ENCODE measurements at places on chromosomes 16 and 17. TPM values are rescaled to one million over a fixed set of nuclear protein-coding genes. Genes with fewer than 3 reads are reported as not detected.

DNA sequence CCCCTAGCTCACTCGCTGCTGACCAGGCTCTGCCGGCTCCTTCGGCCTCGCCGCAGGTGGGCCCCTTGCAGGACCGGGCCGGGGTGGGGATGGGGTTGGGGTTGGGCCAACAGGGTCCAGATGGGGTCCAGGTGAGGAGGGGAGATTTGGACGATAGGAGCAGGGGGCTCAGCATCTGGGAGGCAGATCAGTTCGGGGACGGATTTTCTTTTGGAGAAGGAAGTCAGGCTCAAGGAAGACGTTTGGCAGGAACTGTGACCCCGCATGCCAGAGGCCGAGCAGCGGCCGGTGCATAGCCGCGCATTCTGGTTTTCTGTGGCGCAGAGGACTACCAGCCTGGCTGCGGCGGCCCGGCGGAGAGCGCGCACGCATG, 845 bp upstream of the ALDOA start:
- H3K36me3 ChIP-seq, result peaks cover 26% of the 10 kb centered on the region
- H3K4me3 ChIP-seq, result peak overlapping the region; percentile 82
- DNase-seq, result no peak
- H3K27me3 ChIP-seq, result no peaks in the 10 kb centered on the region
- H3K4me1 ChIP-seq, result peaks cover 34% of the 10 kb centered on the region

DNA sequence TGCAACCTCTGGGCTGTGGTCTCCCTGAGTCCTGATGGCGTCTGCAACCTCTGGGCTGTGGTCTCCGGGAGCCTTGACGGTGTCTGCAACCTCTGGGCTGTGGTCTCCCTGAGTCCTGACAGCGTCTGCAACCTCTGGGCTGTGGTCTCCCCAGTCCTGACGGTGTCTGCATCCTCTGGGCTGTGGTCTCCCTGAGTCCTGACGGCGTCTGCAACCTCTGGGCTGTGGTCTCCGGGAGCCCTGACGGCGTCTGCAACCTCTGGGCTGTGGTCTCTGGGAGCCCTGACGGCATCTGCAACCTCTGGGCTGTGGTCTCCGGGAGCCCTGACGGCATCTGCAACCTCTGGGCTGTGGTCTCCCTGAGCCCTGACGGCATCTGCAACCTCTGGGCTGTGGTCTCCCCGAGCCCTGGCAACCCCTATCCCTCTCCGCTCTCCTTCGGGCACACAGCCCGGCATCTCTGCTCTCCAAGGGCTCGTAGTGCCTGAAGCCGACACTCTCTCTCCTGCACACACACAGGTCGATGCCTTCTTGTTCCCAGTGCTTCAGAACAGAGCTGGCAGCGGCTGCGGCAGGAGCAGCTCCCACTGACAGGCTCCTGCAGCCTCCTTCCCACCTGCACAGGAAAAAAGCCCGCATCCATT, 45.6 kb downstream of the METRNL start:
- H3K4me1 ChIP-seq, result peaks cover 16% of the 10 kb centered on the region
- H3K4me3 ChIP-seq, result no peak overlapping the region
- H3K36me3 ChIP-seq, result no peaks in the 10 kb centered on the region

GRCh38 chr17:35740997-35741931, 9.8 kb downstream of the RASL10B start:
- no peak overlapping the region for H3K27ac ChIP-seq
- H3K4me1 ChIP-seq, result no peaks in the 10 kb centered on the region
- no peak for DNase-seq
- H3K4me3 ChIP-seq, result no peak overlapping the region
- H3K36me3 ChIP-seq, result no peaks in the 10 kb centered on the region

GRCh38 chr17:35116845-35117244, 2.8 kb downstream of the RAD51D start:
- no peak overlapping the region for H3K4me3 ChIP-seq
- peaks cover 8% of the 10 kb centered on the region for H3K4me1 ChIP-seq
- no peaks in the 10 kb centered on the region for H3K36me3 ChIP-seq
- no peak for DNase-seq
- H3K27me3 ChIP-seq, result no peaks in the 10 kb centered on the region

DNA sequence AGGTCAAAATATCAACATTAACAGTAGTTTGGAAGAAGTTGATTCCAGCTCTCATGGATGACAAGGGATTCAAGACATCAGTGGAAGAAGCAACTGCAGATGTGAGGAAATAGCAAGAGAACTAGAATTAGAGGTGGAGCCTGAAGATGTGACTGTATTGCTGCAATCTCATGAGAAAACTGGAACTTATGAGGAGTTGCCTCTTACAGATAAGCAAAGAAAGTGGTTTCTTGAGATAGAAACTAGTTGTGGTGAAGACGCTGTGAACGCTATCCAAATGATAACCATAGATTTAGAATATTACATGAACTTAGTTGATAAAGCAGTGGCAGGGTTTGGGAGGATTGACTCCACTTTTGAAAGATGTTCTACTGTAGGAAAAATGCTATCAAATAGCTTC, 67.8 kb downstream of the GOSR1 start:
- H3K4me1 ChIP-seq, result no peaks in the 10 kb centered on the region
- H3K27me3 ChIP-seq, result no peaks in the 10 kb centered on the region
- H3K27ac ChIP-seq, result no peak overlapping the region
- no peak overlapping the region for H3K4me3 ChIP-seq
- no peaks in the 10 kb centered on the region for H3K36me3 ChIP-seq

Gene SSTR5
- polyA plus RNA-seq, result not detected

DNA sequence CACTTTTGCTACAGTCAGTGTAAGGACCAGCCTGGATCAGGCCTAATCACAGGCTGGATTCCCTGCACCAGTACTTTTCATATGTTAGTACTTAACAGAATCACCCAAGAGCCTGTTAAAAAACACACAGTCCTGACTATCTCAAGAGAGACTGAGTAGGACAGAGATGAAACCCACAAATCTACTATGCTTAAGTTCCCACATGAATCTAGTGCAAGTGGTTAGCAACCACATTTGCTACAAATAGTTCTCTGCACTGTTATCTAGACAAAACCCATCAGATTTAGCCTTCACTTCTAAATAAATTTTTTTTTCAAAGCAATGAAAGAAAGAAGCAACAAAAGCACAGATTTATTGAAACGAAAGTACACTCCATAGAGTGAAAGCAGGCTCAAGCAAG, 38.9 kb downstream of the SSH2 start:
- H3K27me3 ChIP-seq, result no peaks in the 10 kb centered on the region
- DNase-seq, result no peak
- H3K27ac ChIP-seq, result no peak overlapping the region
- H3K4me1 ChIP-seq, result no peaks in the 10 kb centered on the region
- no peak overlapping the region for H3K4me3 ChIP-seq

Gene RAC3
- 1.8 TPM for polyA plus RNA-seq

- H3K27ac ChIP-seq, result no peak overlapping the region
- peaks cover 37% of the 10 kb centered on the region for H3K27me3 ChIP-seq
- DNase-seq, result no peak
Measured at GRCh38 chr16:53370827-53371226, 63.4 kb upstream of the RBL2 start.

Gene SALL1
- 1.8 TPM for polyA plus RNA-seq

Gene RASL10B
- polyA plus RNA-seq, result 0.08 TPM

GRCh38 chr17:46143827-46144236, 49.4 kb downstream of the KANSL1 start:
- H3K4me1 ChIP-seq, result peaks cover 8% of the 10 kb centered on the region
- no peak overlapping the region for H3K4me3 ChIP-seq
- DNase-seq, result no peak
- 0 out of 2 replicates have a peak, but pooled peaks cover 6% of the 10 kb centered on the region for H3K36me3 ChIP-seq
- H3K27ac ChIP-seq, result no peak overlapping the region

GRCh38 chr16:86294535-86295196, 215.7 kb upstream of the FOXF1 start:
- no peaks in the 10 kb centered on the region for H3K36me3 ChIP-seq
- DNase-seq, result no peak
- H3K4me1 ChIP-seq, result peaks cover 7% of the 10 kb centered on the region
- H3K4me3 ChIP-seq, result no peak overlapping the region

DNA sequence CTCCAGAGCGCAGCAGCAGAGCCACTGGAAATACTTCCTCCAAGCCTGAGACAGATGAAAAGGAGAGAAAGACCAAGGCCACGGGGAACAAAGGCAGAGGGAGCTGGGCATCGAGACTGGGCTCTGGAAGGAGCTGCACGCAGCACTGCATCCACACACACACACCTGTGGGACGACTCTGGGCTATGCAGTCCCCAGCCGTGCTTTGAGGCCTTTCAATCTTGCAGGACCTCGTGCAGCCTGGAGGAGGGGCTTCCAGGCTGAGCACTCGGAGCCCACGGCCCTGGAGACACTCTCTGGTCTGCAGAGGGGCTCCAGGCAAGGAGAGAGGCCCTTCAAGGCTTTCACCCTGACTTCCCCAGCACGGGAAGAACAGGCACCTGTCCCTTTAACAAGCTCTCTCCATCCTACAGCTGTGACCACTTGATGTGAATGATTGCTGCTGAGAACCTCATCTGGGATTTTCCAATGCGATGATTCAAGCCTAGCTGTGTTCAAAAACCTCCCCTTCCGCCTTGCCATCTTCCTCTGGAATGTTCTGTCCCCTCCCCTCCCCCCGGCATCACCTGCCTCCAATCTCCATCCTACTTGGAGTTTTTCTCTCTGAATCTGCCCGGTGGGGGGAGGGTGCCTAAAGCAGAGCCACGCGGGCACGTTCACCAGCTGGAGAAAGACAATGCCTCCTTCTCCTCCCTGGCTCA, 37.5 kb downstream of the RBFOX3 start:
- H3K27ac ChIP-seq, result no peak overlapping the region
- DNase-seq, result no peak
- H3K36me3 ChIP-seq, result no peaks in the 10 kb centered on the region
- H3K4me1 ChIP-seq, result no peaks in the 10 kb centered on the region
- H3K4me3 ChIP-seq, result no peak overlapping the region

GRCh38 chr16:80006241-80007215, 406.0 kb upstream of the MAF start:
- H3K27me3 ChIP-seq, result no peaks in the 10 kb centered on the region
- no peak overlapping the region for H3K27ac ChIP-seq
- DNase-seq, result peak; percentile 70
- H3K36me3 ChIP-seq, result no peaks in the 10 kb centered on the region

DNA sequence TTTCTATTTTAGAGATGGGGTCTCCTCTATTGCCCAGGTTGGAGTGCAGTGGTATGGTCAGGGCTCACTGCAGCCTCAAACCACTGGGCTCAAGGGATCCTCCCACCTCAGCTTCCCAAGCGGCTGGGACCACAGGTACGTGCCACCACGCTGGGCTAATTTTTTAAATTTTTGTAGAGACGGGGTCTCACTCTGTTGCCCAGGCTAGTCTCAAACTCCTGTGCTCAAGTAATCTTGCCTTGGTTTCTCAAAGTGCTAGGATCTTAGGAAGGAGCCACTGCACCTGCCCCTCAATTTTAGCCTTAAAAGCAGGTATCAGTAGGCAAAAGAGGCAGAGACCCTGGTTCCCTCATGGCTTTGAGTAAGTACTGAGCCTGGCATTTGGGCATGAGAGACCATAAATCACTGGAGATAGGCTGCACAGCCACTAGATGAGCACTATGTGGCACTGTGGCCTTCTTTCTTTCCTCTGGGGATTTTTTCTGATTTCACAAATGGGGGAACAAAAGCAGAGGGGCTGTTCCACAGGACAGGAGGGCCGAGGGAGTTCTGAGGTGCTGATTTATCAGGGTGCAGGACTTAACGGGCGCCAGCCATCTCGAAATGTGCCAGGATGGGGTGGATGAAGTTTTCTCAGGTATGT, 82.2 kb downstream of the PLXDC1 start:
- peaks cover 8% of the 10 kb centered on the region for H3K27me3 ChIP-seq
- no peaks in the 10 kb centered on the region for H3K36me3 ChIP-seq
- H3K4me1 ChIP-seq, result peaks cover 8% of the 10 kb centered on the region
- DNase-seq, result peak; percentile 74

DNA sequence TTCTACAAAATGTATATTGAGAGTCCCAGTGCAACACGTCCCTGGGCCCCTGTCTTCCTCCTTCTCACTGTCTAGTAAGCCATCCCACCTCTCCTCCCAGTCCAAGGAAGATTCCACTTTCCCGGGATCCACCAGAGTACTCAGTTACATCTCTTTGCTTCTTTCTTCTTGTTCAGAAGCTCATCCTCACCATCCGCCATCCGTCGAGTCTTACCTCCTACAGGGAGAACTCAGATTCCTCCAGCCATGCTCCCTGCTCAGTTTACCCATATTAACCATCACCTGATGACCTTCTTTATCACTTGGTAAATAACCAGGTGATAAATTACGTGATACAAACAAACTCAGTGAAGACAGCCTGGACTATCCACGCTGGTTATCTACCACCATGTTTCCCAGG, 57.1 kb downstream of the CYTH1 start:
- no peaks in the 10 kb centered on the region for H3K27me3 ChIP-seq
- H3K36me3 ChIP-seq, result no peaks in the 10 kb centered on the region
- H3K4me3 ChIP-seq, result no peak overlapping the region

DNA sequence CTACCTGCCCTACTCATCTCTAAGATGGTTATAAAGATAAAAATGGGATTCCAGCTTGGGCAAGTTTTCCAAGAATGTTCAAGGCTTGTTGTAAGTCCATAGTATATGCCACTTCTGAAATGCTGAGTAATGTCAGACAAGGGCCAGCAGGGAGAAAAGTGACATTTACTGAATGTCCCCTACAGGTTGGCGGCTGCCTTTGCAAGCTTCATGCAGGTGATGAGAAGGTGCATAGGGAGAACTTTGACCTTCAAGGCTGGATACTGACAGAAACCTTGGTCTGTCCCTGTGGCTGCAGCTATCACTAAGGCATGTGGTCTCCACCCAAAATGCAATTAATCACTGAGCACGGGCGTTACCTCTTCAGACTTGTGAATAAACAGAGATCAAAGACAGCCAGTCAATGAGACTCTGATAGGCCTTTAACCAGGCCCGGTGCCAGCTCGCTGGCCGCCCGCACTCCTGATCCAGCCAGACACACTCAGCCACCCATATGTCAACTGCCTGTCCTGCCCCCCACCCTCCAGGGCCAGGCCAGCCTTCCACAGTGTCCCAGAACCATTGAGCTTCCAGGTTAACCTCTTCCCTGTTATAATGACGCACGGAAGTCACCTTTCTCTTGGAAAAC, 26.8 kb upstream of the AXIN2 start:
- DNase-seq, result no peak
- no peaks in the 10 kb centered on the region for H3K36me3 ChIP-seq
- no peak overlapping the region for H3K27ac ChIP-seq
- no peaks in the 10 kb centered on the region for H3K4me1 ChIP-seq

DNA sequence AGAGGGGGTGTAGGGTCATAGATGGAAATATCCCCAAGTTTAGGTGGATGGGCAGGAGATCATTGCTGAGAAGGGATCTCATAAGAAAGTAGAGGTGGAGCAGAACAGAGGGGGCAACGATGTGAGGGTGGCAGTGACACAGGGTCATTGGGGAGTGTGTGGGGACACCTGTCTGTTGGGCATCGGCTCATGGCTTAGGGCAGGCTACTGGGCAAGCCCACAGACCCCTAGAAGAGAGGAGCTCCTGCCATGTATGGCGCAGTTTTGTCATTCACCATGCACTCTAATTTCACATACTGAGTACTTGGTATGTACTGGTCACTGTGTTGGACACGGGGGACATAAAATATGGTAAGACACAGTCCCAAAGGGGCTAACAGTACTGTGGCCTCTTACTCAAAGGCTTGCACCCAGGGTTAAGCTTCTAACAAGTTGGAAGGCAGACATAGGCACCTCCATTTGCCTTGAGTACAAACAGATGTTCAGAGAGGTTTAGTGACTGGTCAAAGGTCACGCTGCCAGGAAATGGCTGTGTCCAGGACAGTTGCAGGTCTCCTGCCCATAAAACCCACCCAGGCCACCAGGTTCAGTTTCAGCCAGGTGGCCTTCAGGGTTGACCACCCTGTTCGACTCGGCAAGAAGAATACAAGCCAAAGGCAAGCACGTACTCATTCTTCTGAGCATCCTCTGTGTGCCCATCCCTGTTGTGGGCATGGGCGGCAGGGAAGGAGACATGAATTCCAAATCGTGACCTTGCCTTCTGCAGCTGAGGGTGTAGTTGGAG, 580.2 kb downstream of the KCNJ18 start:
- no peaks in the 10 kb centered on the region for H3K36me3 ChIP-seq
- H3K4me3 ChIP-seq, result no peak overlapping the region
- DNase-seq, result no peak
- H3K27me3 ChIP-seq, result no peaks in the 10 kb centered on the region
- H3K27ac ChIP-seq, result no peak overlapping the region

Gene USP36
- 22.3 TPM for polyA plus RNA-seq
